ENCODE measurements at places on chromosomes 7 and 10.

GRCh38 chr10:101694674-101695403 lies at the start of gene FBXW4:
TSS of gene FBXW4 (minus strand) at chr10:101695170. CDS start at chr10:101695105, 65 bp downstream.
- DNase-seq = peak; percentile 44

DNA sequence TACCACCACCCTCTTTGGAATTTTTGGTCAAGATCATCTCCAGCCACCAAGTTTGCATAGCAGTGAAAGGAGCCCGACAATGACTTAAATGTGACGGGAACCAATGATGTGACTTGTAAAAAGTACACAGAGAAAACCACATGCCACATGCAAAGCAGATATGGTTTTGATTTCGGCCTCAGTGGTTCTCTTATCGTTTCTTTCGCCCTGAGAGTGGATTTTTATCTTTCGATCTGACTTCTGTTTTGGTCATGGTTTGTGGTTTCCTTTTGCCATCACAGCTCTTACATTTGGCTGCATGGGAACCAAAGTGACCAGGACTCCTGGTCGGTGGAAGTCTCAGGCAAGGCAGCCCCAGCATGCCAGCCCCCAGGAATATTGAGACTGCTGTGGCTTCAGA lies 31.5 kb downstream of the TCF7L2 start:
- no peak for DNase-seq

GRCh38 chr10:132248455-132249225 lies 59.1 kb downstream of the STK32C start:
- DNase-seq = no peak

DNA sequence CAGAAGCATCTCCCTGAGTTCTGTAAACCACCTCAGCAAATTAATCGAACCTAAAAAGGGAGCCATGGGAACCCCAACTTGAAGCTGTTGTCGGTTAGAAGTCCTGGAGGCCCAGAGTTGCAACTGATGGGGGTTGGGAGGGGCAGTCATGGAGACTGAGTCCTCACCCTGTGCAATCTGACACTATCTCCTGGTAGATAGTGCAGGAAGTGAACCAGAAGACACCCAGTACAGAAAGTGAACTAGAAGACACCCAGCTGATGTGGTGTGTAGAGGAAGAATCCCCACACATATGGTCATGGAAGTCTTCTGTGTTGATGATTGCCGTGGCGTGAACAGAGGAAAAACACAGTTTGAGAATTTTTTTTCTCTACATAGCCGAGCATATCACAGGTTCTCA lies 58.8 kb upstream of the SRRM3 start:
- DNase-seq = no peak

DNA sequence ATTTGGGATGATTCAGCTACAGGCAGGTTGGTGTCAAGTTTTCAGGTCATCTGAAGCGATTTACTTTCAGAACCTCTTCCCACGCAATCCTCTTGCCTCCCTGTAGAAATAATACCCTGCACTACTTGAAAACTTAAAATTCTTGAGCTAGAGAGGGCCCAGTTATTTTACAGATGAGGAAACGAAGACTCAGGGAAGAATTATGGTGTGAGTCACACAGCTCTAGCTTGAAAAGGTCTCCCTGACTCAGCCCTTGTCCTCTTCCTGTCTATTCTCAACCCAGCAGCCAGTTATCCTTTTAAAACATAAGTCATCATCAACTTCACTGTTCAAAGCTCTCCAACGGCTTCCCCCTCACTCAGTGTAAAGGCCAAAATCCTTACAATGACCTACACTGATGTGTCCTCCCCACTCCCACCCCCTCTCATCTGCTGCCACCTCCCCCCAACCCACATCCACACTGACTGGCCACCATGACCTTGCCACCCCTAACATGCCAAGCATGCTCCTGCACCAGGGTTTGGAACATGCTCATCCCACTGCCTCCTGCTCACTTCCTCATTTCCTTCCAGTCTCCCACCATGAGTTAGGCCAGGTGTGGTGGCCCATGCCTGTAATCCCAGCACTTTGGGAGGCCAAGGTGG lies 3.4 kb downstream of the DNMBP start:
- no peak for DNase-seq

GRCh38 chr7:80307227-80307856 lies 172.7 kb downstream of the GNAI1 start:
- DNase-seq = no peak

DNA sequence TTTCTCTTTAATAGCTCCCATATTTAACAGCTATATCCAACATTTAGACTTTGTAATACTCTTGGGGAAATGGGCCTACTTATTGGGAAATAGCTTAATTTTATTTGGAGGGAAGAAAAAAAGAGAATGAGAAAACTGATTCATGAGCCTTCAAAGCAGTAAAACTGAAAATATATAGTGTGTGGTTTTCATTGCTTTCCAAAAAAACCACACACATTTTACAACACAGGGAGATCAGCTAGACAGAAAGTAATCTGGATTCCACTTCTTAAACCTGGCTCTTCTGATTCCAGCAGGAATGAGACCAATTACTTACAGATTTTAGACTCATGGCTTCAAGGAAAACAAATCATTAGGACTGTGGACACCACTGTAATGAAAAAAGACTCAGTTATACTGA lies 48.7 kb downstream of the CH25H start:
- no peak for DNase-seq

GRCh38 chr7:31663072-31663471 lies 23.9 kb upstream of the PPP1R17 start:
- no peak for DNase-seq

DNA sequence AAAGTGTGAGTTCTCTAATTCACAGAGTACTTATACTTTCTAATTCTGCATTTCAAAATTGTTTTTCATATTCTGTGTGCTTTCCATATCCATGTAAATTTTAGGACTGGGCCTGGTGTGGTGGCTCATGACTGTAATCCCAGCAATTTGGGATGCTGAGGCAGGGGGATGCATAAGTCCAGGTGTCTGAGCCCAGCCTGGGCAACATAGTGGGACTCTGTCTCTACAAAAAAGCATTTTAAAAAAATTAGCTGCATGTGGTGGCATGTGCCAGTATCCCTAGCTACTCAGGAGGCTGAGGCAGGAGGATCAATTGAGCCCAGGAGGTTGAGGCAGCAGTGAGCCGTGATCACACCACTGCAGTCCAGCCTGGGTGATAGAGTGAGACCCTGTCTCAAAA lies 382.6 kb upstream of the AKR1E2 start:
- no peak for DNase-seq

DNA sequence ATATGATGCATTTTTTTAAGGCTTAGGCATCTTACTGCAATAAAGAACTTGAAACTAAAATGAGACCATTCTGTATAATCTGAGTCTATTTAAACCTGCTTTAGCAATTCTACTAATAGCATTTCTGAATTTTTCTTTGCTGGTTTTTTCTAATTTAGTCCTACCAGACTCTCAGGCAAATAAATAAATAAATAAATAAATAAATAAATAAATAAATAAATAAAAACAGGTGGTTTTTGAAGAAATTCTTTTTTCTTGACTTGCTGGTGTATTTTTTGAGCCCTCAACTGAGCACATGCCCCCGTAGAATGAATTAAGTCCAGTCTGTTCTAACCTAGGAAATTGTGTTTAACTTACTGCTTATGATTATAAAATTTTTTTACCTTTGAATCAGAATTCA lies 134.7 kb upstream of the FOXP2 start:
- DNase-seq = no peak

DNA sequence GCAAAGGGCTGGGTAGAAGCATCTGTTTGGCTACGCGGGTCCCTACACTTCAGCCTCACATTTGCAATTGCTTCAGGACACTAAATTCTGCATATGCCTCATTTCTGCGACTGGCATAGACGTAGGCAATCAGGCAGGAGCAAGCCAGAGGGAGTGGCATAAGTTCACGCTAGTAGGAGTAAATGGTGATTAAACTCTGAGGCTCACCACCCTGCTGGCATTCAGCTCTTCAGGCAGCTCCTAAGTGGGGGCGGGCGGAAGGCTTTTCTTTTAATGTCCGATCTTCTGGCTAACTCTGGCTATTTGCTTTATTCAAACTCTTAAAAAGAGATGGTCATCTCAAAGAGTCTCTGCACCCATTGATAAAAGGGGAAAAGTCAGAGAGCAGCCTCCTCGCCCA lies 45.3 kb downstream of the RGS10 start:
- no peak for DNase-seq

DNA sequence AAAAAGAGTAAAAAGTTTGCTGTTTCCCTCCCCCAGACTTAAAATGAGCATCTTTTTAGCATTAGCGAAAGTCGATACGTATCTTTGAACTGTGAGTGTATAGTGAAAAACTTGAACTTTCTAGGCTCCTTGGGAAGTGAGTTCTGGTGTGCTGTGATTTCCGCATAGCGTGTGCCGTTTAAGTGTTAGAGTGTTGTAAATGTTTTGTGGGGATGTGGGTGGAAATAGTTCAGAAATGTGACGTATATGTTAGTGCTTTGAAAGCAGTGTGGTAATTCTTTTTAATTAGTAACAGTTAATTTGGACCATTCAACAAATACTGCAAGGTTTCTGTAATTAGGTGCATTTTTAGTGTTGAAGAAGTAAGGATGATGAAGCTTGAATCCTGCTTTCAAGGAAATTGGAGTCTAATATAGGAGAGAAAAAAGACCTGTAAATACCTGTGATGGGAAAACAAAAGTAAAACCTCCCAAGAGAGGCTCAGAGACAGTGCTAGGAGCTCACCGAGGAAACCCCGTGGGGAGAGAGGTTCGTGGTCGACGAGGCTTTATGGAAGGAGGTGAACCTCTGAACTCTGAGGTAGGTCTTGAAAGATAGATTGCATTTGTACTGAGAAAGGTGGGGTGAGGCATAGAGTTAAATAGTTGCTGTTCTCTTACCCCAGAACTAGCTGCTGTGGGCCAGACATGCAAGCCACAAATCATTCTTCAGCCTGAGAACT lies 40.8 kb downstream of the RBM33 start:
- no peak for DNase-seq

- DNase-seq = no peak
These were observed 976 bp downstream of the ABCF2 start for GRCh38 chr7:151225948-151226510.

DNA sequence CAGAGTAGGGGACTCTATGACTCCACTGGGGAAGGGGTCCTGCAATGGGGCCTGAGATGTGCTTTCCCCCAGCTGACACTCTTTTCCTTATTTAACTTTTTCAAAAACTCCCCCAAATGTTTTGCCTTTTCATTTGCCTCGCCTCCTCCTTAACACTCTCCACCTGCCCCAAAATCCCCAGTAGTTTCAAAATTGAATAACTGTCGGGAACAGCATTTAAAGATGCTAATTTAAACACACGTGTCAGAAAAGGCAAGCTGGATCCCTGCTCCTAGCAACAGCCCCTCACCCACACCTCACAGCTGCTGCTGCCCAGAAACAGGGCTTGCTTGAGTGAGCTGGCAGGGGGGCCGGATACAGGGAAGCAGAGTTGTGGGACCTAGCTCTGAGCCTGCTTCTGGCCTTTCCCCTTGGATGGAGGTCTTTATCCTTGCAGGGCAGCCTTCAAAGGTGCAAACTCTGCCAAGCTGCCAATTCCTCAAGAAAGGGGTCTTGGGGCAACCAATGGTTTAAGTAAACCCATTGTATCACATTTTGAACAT lies 115.3 kb downstream of the KCNMA1 start:
- DNase-seq = no peak

DNA sequence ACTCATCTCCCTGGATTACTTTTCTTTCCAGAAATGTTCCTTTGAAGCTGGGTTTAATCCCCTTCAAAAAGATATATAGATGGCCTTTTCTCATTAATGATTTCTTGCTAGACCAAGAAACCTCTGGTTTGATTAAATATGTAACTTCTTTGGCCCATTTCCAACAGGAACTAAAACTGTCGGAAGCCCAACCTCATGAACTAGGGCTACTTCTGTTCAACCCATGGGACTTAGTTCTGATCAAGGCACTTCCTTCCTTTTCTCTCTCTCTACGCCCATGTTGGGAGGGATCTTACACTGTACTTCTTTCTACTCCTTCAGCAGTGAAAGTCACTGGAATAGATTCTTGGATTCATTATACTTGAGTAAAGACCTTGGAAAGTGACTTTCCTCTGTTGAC lies 83.6 kb downstream of the TMEM106B start:
- DNase-seq = no peak

GRCh38 chr10:33249137-33249536 lies 85.3 kb downstream of the NRP1 start:
- DNase-seq = no peak

GRCh38 chr7:39950473-39951225 lies 593 bp downstream of the CDK13 start:
- peak; percentile 2 for DNase-seq

GRCh38 chr10:112821038-112821437 lies 129.0 kb upstream of the TCF7L2 start:
- DNase-seq = no peak

GRCh38 chr7:101677391-101677790 lies 48.3 kb upstream of the MYL10 start:
- DNase-seq = no peak

Data from activated naive CD8-positive, alpha-beta T cell treated with anti-CD3 and anti-CD28 coated beads, Interleukin-2, amount 50 U/mL, for 16 hours (primary cell).